Inflammatory macrophage (primary cell): ENCODE measurements at places on chromosomes 3 and 15.

DNA sequence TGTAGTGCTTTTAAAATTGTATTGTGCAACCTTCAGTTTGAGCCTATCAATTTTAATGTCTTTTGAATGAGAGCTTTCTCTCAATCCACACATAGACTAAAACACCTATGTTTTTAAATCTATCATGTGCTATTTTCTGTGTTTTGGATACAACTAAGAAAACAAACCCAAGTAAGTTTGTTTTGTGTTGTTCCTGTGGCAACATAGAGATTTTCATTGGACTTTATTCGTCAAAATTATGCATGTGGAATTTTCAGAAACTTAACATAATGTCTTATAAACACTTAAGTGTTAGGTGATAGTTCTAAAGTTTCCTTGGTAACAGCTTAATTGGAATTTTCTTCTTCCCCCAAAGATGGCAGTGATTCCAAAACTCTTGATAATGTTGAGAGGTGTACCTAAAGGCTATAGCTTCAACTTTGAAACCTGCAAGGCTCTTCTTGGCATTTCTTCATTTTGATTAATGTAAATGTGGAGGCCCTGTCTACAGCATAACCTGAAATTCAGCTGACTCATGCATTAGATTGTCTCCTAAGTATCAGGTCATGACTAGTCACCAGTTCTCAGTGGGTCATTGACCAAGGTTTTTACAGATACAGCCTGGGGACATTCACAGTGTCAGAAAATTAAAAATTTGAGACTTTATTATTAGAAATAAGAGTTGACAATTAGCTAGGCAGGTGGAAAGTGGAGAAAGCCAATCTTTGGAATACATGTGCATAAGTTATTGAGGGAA lies 44.4 kb downstream of the COL6A5 start:
- no peak for DNase-seq

DNA sequence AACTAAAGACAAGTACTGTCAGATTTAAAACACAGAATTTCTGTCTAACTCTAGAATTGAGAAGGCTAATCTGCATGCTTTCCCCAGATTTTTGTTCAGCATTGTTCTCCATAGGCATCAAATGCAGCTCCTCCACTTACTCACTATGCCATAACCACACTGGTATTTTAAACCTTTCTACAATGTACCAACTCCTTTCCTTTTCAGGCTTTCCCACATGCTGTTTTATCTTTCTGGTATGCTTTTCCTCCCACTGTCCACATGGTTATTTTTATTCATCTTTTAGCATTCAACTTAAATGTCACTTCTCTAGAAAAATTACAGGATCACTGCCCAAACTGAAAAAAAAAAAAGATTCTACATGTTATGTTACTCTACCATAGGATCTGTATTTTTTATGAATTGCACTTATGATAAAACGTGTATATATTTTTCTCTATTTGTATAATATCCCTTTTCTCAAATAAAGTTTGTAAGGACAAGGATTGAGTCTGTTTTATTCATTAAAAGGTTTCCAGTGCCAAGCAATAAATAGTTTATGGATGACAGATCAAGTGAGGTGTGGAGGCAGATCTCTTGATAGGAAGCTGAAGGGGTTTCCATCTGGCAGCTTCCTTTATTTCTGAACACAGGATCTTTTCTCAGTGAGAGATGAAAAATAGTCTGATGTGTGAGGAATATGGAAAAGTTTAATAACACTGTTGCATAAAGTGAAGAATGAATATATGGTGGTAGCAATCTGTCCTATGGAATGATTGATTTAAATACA lies 1064.5 kb downstream of the ZPLD1 start:
- DNase-seq = no peak

- DNase-seq = peak; percentile 20
Measured at GRCh38 chr15:66702787-66703539, 927 bp downstream of the SMAD6 start.

DNA sequence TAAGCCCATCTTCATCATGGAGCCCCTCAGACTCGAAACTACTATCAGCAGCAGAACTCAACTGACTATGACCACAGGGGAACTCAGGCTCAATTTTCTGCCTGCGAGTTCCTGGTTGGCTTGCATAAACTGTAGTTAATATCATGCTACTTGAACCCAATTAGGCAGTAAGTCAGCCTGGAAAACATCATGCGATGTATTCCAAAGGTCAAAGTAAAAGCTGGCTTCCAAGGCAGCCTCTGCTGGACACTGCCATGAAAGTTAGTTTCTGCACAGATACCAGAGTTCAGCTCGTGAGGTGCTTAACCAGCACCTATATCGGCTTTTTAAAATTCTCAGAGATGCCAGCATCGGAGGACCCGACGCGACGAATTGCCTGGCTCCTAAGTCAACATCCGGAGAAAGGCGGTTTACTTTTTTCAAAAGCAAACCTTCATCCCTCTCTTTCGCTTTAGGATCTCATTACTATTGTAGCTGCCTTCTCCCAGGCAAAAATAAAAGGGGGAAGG lies 3.8 kb downstream of the ANP32A start:
- DNase-seq = peak; percentile 69

GRCh38 chr3:49013113-49013737 lies 5.2 kb downstream of the DALRD3 start:
- no peak for DNase-seq

- DNase-seq = no peak
Measured at GRCh38 chr15:63463036-63463435, 41.4 kb upstream of the USP3 start.

- no peak for DNase-seq
Measured at GRCh38 chr3:190238871-190239270, 83.4 kb downstream of the CLDN1 start.

- DNase-seq = no peak
Measured at GRCh38 chr15:61051569-61052031, 177.5 kb downstream of the RORA start.

DNA sequence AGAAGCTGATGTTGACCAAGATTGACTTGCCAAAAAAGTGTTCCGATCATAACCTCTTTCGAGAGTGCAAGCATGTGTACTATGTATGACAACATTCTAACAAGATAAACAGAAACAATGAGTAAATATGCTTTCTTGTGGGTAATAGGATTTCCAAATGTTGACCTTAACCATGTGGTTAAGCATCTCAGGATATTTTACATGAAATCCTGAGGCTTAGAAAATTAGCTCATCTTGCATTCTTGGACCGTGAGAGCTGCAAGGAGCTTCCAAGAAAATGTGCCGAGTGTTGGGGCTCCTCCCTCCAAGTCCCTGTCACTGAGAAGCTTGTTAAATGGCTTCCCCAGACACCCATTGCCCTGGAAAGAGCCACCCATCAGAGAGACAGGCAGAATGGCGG lies 50.1 kb downstream of the C3orf20 start:
- DNase-seq = peak; percentile 15

DNA sequence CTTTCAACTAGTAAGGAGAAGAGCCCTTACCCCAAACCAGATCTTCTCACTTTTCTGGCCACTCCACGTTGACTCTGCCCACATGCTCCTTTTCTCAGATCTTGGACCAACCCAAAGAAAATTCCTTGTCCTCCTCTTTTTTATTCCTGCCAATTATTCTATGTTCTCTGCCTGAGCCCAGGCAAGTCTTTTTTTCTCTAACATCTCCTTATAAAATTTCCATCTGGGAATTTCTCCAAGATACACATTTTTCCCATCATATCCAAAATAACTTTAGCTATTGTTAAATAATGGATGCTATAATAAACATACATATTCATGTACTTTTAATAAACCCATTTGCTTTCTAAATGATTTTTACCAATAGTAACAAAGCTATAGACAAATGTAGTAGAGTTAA lies 726.0 kb upstream of the ZNF385D start:
- DNase-seq = no peak

GRCh38 chr3:195768831-195769303 lies 42.9 kb downstream of the MUC4 start:
- no peak for DNase-seq

DNA sequence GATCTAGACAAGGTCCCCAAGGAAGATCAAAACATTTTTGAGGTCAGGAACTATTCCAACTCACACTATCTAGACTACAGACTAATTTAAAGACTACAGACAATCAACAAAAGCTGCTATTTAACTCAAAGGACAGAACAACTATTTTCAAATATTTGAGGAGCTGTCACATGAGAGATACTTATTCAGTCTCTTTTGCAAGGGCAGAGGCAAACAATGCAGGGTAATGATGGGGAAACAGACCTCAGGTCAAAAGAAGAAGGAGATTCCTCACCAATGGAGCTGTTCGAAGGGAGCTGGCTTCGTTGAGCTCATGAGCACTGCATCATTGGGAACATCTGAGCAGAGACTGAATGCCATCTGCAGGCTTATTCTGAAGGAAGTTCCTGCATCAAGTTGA lies 231.9 kb downstream of the DTWD1 start:
- no peak for DNase-seq

DNA sequence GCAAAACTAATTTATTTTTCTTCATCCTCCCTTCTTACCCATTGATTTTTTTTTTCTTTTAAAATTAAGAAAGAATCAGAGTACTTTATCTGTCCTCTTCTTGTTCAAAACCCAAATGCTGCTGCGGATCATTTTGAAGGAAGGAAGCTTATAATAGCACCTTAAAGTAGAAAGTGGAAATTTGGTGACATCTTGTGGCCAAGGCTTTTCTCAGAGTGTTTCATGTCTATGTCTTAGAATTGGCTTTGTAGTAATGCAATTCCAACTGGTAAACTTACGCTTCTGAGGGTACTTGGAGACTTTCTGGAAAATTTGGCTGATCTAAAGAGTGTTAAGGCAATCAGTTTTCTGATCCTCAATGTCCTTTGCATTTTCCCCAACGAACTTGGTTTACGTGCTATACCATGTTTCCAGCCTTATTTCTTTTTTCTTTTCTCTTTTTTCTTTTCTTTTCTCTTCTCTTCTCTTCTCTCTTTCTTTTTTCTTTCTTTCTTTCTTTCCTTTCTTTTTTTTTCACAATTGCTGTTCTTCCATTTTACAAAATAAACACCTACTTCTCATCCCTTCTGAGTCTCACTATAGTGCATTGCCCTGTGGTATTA lies 30.7 kb downstream of the C3orf38 start:
- peak; percentile 45 for DNase-seq

DNA sequence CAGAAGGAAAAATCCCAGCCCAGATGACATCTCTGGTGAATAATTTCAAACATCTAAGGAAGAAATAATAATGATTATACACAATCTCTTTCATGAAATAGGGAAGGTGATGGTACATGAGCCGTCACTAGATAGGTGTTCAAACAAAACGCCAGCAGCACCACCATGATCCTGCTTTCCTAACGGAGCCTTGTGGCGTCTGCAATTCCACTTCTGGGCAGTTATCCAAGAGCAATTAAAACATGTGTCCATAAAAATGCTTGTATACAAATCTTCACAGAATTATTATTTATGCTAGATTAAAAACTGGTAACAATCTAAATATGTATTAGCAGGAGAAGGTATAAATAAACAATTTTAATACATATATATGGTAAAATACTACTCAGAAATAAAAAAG lies 33.7 kb downstream of the RTP4 start:
- no peak for DNase-seq

GRCh38 chr3:45585371-45585770 lies 9.2 kb upstream of the LIMD1 start:
- no peak for DNase-seq

DNA sequence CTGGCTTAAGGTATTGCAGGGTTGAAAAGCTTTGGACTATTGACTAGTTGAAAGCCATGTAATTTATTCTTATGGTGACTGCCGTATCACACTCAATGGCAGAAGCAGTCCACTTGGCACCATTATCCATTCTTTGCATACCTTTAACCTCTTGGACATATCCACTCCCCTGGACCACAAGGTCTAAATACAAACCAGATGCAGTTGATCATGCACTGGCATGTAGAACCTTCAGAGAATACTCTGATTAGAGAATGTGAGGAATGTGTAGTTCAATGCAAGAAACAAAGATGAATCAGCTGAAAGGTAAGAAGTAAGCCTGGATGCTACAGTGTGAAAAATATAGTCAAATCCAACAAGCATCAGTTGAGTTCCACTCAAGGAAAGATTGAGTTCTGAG lies 93.1 kb downstream of the FRMD5 start:
- DNase-seq = no peak

GRCh38 chr3:27134171-27134796 lies 234.9 kb downstream of the NEK10 start:
- peak; percentile 55 for DNase-seq

DNA sequence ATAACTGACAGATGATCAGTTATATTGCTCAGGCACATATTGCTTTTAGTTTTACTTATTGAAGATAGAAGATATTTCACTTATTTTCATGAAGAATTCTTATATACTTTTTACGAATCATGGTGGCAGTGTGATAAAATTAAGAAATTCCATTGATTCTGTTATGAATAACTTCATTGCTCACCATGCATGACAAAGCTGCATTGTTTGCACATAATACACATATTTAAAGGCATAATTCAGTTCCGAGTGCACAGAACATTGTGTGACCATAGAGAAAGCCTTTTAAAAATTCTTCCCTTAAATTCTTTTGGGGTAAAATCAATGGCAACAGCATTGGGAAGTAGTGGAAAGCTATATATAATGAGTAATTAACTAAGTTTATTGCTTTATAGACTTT lies 82.5 kb upstream of the NAALADL2 start:
- DNase-seq = no peak

GRCh38 chr3:17182166-17182565 lies 297.4 kb downstream of the PLCL2 start:
- DNase-seq = no peak

DNA sequence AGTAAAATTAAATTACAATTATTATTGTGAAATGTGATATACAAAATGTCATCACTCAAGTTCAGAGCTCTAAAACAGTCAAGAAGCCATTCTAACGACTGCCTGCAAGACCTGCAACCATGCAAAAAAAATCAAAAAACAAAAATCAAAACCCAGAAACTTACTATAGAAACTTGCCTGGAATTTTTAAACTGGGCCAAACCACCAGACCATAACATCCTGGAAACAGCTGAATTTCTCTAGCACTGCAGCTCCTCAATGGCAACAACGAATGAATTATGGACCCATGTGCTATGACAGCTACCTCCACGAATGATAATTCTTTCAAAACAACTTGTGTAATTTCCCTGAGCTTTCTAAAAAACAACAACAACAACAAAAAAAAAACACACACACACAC lies 130.0 kb upstream of the KCNMB2 start:
- DNase-seq = no peak

GRCh38 chr3:135811651-135812050 lies 153.9 kb upstream of the PPP2R3A start:
- no peak for DNase-seq

GRCh38 chr15:92884436-92885223 lies 15.5 kb upstream of the CHD2 start:
- peak; percentile 77 for DNase-seq

GRCh38 chr15:78790027-78790426 lies 21.2 kb downstream of the ADAMTS7 start:
- DNase-seq = no peak
